ENCODE measurements at places on chromosomes 3 and 15.

- no peak for DNase-seq
- H3K4me3 ChIP-seq: no peak overlapping the region
These were observed 17.3 kb downstream of the FAM174B start for GRCh38 chr15:92638291-92638708.

- DNase-seq: no peak
- no peaks in the 10 kb centered on the region for H3K27me3 ChIP-seq
- H3K4me1 ChIP-seq: peaks cover 16% of the 10 kb centered on the region
- no peaks in the 10 kb centered on the region for H3K36me3 ChIP-seq
- H3K4me3 ChIP-seq: no peak overlapping the region
These were observed 299.1 kb upstream of the MCTP2 start for GRCh38 chr15:93932164-93932776.

- peaks cover 9% of the 10 kb centered on the region for H3K4me1 ChIP-seq
These were observed 202.7 kb downstream of the ITPR1 start for GRCh38 chr3:4695846-4696245.

- H3K27me3 ChIP-seq: no peaks in the 10 kb centered on the region
- H3K36me3 ChIP-seq: no peaks in the 10 kb centered on the region
- no peak overlapping the region for H3K4me3 ChIP-seq
These were observed 90.4 kb downstream of the NAALADL2 start for GRCh38 chr3:174949523-174949922.
